Stomach (tissue), 19 donors: ENCODE measurements at places on chromosomes 2 and 18. TPM values are rescaled to one million over a fixed set of nuclear protein-coding genes. Genes with fewer than 3 reads are reported as not detected.

LCT gene
- polyA plus RNA-seq = not detected

AQP12B gene
- polyA plus RNA-seq = 0.46 TPM

MYOM1 gene
- 1.2 TPM for polyA plus RNA-seq

OXER1 gene
- 0.46 TPM for polyA plus RNA-seq

BBS5 gene
- 2.7 TPM for polyA plus RNA-seq

ST6GAL2 gene
- polyA plus RNA-seq = not detected

SERPINB13 gene
- polyA plus RNA-seq = not detected

EFHD1 gene
- 6.4 TPM for polyA plus RNA-seq

PARD6G gene
- 2.2 TPM for polyA plus RNA-seq

DNA sequence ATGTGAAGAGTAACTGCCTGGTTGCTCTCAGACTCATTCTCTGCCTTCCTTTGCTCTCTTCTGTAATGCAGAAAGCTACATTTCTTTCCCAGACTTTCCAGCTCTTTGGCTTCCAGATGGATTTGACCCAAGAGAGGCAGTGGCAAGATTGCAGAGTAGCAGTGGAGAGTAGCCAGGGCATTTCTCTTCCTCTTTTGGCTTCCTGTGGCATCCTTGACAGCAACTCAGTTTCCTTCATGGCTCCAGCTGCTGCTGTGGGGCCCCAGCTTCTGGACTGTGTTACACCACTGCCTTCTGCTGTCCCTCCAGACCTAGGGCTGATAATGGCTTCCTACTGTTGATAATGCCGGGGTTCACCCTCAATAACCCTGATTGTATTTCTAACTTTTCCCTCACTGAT is 469.4 kb upstream of the SPRED2 start:
- no peaks in the 10 kb centered on the region for H3K27me3 ChIP-seq
- peak; percentile 51 for DNase-seq
- no peak overlapping the region for H3K27ac ChIP-seq
- no peaks in the 10 kb centered on the region for H3K4me1 ChIP-seq
- no peak overlapping the region for H3K4me3 ChIP-seq
- no peaks in the 10 kb centered on the region for H3K36me3 ChIP-seq

DNA sequence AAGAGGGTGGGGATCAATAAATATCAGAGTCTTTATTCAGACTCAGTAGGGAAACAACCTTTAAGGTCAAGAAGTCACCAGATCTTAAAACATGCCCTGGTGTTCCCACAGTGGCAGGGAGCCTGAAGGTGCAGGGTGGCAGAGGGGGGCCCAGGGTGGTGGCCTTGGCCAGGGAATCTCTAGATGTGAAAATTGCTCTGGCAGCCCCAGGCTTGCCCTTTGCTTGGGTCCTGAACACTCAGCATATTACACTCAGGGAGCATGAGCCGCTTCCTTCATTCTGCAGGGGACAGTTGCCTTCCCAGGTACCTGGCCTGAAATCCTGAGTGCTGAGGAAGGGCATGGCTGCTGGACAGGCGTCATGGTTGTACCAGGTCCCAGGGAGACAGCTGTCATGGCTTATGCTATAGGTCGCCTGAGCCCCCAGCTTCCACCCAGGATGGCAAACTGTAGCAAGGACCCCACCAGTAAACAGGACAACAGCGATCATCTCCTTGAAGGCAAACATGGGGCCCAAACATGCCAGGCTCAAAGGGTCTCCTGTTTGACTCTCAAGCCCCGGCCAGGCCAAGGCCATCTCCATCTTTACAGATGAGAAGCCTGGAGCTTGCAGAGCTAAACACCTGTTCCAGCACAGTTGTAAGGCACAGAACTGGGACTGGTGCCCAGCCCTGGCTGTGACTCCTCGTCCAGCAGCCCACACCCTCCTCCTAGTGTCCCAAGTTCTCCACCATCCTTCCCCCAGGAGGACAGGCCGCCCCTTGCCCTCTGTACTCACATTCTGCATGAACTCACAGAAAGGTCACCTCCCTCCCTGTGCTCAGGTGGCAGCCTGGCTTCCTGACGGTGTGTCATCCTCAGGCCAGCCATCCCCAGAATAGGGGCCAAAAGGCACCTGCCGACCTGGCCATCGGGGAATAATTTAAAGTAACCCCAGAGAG is 14.6 kb downstream of the ABCG8 start:
- H3K27me3 ChIP-seq = no peaks in the 10 kb centered on the region
- no peaks in the 10 kb centered on the region for H3K4me1 ChIP-seq
- no peaks in the 10 kb centered on the region for H3K36me3 ChIP-seq
- no peak overlapping the region for H3K27ac ChIP-seq
- no peak overlapping the region for H3K4me3 ChIP-seq

- no peaks in the 10 kb centered on the region for H3K36me3 ChIP-seq
- H3K4me3 ChIP-seq = no peak overlapping the region
- DNase-seq = no peak
- H3K27me3 ChIP-seq = no peaks in the 10 kb centered on the region
These were observed 36.7 kb downstream of the ARHGAP25 start for GRCh38 chr2:68771211-68771751.

DNA sequence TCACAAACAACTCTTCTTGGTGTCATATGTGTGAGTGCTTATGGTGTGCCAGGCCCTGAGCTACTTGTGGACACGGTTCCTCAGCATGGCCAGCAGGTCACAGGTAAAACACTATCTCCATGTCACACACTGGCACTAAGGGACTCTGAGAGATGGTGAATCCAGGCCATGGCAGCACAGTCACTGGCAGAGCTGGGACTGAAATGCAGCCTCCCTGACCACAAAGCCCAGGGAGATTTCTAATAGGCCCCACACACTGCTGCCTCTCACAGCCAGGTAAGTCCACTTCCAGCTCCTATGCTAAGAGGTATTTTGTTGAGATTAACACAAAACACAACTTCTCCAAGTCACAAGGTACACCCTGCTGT is 92.0 kb downstream of the ACTR2 start:
- peaks cover 5% of the 10 kb centered on the region for H3K36me3 ChIP-seq
- peaks cover 22% of the 10 kb centered on the region for H3K4me1 ChIP-seq
- no peak for DNase-seq
- peak overlapping the region; percentile 28 for H3K27ac ChIP-seq

- H3K27me3 ChIP-seq = no peaks in the 10 kb centered on the region
- H3K36me3 ChIP-seq = no peaks in the 10 kb centered on the region
- DNase-seq = no peak
- no peaks in the 10 kb centered on the region for H3K4me1 ChIP-seq
These were observed 1389.7 kb downstream of the DSC3 start for GRCh38 chr18:29652797-29653196.

- peak overlapping the region; percentile 80 for H3K4me3 ChIP-seq
- H3K27me3 ChIP-seq = no peaks in the 10 kb centered on the region
- no peak for DNase-seq
- H3K27ac ChIP-seq = no peak overlapping the region
These were observed 1.1 kb upstream of the TTC27 start for GRCh38 chr2:32626639-32627221.

- H3K27ac ChIP-seq = no peak overlapping the region
- H3K4me1 ChIP-seq = no peaks in the 10 kb centered on the region
- no peak for DNase-seq
- H3K36me3 ChIP-seq = no peaks in the 10 kb centered on the region
- H3K4me3 ChIP-seq = no peak overlapping the region
These were observed 277.1 kb upstream of the NRP2 start for GRCh38 chr2:205405194-205405593.

GRCh38 chr2:38259311-38259710 is 117.8 kb downstream of the ATL2 start:
- no peaks in the 10 kb centered on the region for H3K4me1 ChIP-seq
- DNase-seq = no peak
- H3K4me3 ChIP-seq = no peak overlapping the region
- no peaks in the 10 kb centered on the region for H3K27me3 ChIP-seq
- H3K27ac ChIP-seq = no peak overlapping the region

- H3K4me1 ChIP-seq = peaks cover 60% of the 10 kb centered on the region
- H3K27ac ChIP-seq = peak overlapping the region; percentile 50
These were observed 60.8 kb downstream of the MBP start for GRCh38 chr18:77071711-77072292.

- H3K27ac ChIP-seq = no peak overlapping the region
- no peak for DNase-seq
- H3K4me1 ChIP-seq = no peaks in the 10 kb centered on the region
- no peaks in the 10 kb centered on the region for H3K36me3 ChIP-seq
- no peak overlapping the region for H3K4me3 ChIP-seq
These were observed 54.7 kb downstream of the LINC00305 start for GRCh38 chr18:64094210-64094609.

- H3K36me3 ChIP-seq = no peaks in the 10 kb centered on the region
- H3K4me1 ChIP-seq = peaks cover 6% of the 10 kb centered on the region
- no peak overlapping the region for H3K4me3 ChIP-seq
- no peaks in the 10 kb centered on the region for H3K27me3 ChIP-seq
These were observed 54.6 kb upstream of the ODC1 start for GRCh38 chr2:10502803-10503107.

DNA sequence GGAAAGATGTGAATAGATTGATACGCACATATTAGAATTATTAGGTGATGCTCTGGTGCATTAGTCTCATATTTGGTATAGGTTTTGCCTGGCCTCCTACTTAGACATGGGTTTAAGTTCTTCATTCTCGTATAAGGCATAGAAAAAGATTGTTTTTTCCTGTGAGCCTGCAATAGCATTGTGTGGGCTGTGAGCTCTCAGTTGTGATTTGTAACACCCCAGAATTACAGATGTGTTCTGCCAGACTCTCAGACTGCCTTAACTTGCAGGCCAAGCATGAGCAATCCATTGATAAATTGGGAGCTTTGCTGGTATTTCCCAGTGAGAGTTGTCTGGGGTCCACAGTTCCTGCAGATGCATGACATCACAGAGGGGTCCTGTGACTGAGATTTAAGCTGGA is 95.7 kb downstream of the MAPRE2 start:
- no peak for DNase-seq
- no peak overlapping the region for H3K27ac ChIP-seq
- H3K27me3 ChIP-seq = no peaks in the 10 kb centered on the region
- H3K36me3 ChIP-seq = peaks cover 93% of the 10 kb centered on the region

- H3K36me3 ChIP-seq = no peaks in the 10 kb centered on the region
- peak overlapping the region; percentile 96 for H3K27ac ChIP-seq
- no peaks in the 10 kb centered on the region for H3K27me3 ChIP-seq
- no peak for DNase-seq
- peaks cover 6% of the 10 kb centered on the region for H3K4me1 ChIP-seq
These were observed 3.4 kb downstream of the REL start for GRCh38 chr2:60884800-60885199.

- no peaks in the 10 kb centered on the region for H3K27me3 ChIP-seq
- peaks cover 41% of the 10 kb centered on the region for H3K4me1 ChIP-seq
- DNase-seq = no peak
- H3K27ac ChIP-seq = peak overlapping the region; percentile 33
- H3K36me3 ChIP-seq = no peaks in the 10 kb centered on the region
These were observed 23.3 kb downstream of the SPTBN1 start for GRCh38 chr2:54479424-54479823.

GRCh38 chr2:158967114-158967730 is 1.2 kb upstream of the TANC1 start:
- H3K4me3 ChIP-seq = peak overlapping the region; percentile 64
- no peaks in the 10 kb centered on the region for H3K36me3 ChIP-seq
- no peak for DNase-seq
- H3K27ac ChIP-seq = peak overlapping the region; percentile 91
- H3K4me1 ChIP-seq = peaks cover 32% of the 10 kb centered on the region
